ENCODE measurements at places on chromosomes 2 and 18.

- DNase-seq: no peak
These were observed 168.6 kb upstream of the SMAD7 start for GRCh38 chr18:49119401-49119800.

DNA sequence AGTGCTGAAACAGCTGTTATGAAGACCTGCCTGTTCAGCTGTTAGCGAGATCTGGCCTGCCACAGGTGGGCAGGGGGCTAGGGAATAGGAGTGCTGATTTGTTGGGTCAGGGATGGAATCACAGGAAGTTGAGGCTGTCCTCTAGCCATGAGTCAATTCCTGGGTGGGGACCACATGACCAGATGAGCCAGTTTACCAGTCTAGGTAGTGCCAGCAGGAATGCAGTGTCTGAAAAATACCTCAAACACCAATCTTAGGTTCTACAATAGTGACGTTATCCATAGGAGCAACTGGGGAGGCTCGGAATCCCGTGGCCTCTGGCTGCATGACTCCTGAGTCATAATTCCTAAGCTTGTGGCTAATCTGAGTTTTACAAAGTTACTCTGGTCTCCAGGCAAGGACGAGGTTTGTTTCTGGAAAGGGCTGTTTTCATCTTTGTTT lies 44.9 kb downstream of the DYSF start:
- DNase-seq: peak; percentile 64

GRCh38 chr2:201916565-201916964 lies 110.2 kb downstream of the CDK15 start:
- no peak for DNase-seq

GRCh38 chr2:64336171-64336570 lies 117.8 kb upstream of the LGALSL start:
- no peak for DNase-seq

DNA sequence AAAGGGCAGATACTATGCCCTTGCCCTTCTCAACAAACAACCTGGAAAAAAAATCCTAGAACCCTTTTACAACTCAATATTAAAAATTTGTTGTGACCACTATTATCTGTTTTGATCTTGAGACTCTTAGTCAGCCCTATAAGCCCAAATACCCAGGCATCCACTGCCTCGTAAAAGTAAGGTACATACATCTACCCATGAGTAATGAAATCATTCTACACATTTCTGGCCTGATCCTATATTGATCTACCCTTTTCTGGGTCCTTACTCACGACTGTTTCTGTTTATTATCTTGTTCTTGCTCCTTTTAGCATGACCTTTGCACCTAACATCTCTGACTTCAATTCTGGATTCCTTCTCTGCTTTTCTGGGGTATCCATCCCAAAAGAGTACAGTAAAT lies 56.8 kb downstream of the SCG2 start:
- DNase-seq: no peak

- DNase-seq: no peak
These were observed at the start of gene ARL4C for GRCh38 chr2:234496835-234497593. Gene ARL4C, minus strand, starts transcription at chr2:234497081. Its CDS starts 495 bp downstream, at chr2:234496586.

DNA sequence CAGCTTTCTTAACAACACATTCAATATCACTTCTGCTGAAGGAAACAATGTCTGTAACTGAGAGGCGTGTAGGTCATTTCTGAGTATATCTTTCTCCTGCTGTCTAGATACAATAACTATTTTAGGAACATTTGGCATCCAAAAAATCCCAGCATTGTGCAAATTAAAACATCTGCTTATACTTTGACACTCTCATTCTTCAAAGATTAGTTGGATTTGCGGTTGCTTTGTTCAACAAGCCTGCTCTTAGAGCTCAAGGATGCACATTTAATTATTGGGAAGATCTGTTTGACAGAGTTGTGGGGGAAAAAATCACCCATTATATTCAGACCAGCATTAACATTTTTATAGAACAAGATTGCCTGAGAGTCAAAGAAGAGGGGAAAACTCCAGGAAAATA lies 449.5 kb upstream of the HNRNPA3 start:
- no peak for DNase-seq

GRCh38 chr2:144982481-144982880 lies 462.6 kb upstream of the ZEB2 start:
- no peak for DNase-seq

GRCh38 chr2:46980366-46980765 lies 64.8 kb upstream of the MCFD2 start:
- DNase-seq: no peak

DNA sequence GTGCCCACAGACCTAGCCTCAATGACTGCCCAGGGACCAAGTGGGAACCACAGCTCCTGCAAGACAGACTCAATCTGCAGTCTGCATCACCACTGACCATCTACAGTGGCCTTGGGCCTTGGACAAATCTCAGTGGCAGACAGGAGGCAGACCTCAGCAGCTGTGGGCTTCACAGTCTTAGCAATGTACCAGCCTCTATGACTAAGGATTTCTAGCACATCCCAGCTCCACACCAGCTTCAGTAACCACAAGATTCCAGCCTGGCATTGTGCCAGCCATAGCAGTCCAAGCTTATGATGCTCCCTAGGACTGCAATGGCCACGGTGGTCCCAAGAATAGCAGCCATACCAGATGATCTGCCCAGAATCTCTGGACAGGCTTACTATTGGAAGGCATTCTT lies 19.6 kb upstream of the WDR75 start:
- DNase-seq: peak; percentile 33

GRCh38 chr2:126663184-126663963 lies 7.4 kb downstream of the GYPC start:
- no peak for DNase-seq

GRCh38 chr2:231127936-231128335 lies 3.1 kb upstream of the HTR2B start:
- no peak for DNase-seq

DNA sequence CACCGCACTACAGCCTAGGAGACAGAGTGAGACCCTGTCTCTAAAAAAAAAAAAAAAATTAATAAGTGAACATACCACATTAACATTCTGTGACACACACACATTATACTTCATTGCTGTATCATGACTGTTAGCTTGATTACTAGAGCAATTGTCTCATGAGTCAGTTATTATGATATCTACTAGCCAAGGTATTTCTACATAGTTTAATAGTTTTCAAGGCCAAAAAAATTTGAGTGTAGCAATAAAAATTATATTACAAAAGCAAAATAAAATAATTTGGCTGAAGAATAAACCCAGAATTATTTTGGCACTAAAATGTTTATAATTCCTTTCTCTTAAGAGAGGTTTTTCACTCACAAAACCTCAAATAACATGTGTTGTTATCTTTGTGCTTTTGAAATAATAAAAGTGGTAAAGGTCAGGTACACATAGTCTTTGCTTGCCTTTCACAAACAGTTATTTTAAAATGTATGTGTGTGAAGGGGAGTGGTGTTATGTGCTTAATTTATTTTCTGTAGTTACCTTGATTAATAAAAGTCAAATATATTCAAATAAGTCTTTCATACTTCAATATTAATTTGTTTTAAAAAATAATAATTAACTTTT lies 136.9 kb upstream of the SPOPL start:
- peak; percentile 57 for DNase-seq

Data from GM04503 (cell line).